Activated CD8-positive, alpha-beta memory T cell treated with anti-CD3 and anti-CD28 coated beads for 24 hours (primary cell): ENCODE measurements at places on chromosomes 12 and 14.

DNA sequence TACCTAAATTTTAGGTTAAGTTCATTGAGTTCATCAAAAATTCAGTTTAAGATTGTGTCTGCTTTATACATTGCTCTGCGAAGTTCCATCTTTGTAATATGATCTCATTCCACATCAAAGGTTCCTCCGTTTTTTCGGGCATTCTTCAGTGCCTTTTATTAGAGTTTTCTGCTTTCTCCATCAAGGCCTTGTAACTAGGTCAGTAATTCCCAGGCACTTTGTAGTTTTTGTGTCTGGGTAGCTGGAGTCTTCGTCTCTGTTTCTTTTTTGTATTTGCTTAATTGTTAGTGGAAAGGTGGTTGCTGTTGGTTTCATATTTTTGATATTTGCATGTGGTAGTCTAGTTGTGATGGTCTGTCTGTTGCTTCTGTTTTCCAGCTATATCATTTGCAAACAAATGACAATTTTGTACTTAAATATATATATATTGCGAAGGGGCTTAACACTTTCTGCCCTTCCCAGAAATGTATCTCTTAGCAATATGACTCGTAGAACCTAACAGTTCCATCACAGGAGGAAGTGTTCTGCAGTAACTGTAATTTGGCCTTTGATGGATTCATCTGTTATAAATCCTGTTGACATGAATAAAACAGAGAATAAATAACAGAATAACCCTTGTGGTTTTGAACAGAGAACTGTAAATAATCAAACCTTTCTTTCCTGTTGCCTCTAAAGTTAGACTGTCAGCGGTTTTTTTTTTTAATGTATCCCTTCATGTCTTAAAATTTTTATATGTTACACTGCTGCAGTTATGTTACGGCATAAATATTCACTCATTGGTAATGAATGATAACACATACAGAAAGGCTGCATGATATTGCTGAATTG, 88.4 kb upstream of the DYNC1H1 start:
- no peak for DNase-seq

DNA sequence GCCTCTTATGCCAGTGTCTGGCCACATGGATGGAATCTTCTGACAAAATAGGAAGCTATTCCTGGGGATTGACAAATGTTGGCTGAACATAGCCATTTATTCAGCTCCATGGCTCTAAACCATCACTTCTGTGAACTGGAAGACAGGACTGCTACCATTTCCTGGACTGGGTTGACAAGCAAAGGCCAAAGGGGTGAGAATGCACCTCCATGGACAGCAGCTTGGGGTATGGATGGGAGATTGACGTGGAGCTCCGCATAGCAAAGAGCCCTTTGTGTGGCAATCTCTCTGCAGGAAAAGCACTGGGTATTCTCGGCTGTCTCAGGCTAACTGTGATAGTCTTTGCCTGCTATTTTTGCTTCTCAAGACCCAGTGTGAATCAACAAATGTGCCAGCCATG, 223.0 kb upstream of the EGLN3 start:
- no peak for DNase-seq

DNA sequence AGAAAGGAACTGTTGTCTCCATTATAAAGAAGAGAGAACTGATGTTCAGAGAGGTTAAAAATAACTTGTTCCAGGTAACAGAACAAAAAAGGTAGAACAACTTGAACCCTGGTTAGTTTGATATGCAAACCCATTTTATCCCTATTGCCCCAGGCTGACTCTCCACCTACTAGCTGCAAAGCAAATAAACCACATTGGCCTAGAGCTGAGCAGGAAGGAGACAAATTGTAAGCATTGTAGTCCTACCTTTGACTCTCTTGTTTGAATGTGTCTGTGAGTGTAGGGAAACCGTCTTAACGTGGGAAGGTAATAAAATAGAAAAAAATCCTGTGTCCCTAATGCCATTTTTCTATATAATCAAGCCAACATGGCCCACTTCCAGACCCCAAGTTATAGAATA, 126.4 kb downstream of the CCER1 start:
- no peak for DNase-seq

DNA sequence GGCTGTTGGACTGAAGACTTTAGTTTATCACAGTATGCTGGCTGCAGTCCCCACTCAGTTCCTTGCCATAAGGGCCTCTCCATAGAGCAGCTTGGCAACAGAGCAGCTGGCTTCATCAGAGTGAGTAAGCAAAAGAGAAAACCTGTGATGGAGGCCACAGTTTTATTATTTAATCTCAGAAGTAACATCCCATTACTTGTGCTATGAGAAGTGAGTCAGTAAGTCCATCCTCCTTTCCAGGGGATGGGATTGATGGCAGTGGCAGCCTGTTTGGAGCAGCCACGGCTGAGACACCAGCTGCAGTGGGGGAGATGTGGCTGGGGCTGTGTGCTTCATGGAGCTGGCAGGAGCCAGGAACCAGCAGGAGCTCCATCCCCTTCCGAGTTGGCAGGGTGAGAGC, 138.5 kb upstream of the SRRM4 start:
- DNase-seq: no peak

DNA sequence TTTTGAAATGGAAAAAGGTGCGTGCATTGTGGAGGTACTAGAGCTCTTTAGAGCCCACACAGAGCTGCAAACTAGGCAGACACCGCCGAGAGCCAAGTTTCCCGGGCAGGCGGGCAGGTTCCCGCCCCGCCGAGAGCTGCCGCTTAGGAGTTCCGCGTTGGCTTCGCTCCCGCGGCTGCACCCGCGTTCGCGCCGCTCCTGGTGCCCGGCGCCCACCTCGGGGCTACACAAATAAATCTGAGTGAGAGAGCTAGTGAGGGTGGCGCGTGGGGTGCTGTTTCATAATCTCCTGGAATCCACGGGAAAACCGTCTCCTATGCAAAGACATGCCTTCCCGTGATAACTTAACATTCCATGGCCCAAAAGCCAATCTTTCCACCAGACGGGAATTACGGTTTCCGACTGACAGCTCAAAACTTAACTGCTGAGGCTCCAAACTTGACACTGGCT, 645 bp downstream of the KITLG start:
- no peak for DNase-seq

DNA sequence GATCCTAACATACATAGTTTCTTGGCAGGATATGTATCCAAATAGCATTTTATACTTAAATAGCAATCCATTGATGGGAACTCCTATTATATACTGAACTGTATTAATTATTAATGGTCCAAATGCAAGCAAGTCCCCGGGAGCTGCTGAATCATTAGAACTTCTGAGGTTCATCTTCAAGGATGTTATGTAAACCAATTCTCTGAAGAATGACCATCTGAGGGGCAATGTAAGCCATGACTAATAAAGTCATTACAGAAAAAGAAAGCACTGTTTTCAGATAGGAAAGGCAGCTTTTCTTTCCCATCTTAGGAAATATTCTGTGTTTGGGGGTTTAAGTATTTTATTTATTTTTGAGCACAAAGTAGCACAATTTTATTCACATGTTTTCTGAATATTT, 166.1 kb upstream of the SLC16A7 start:
- DNase-seq: no peak

GRCh38 chr12:24759155-24759554, 189.7 kb downstream of the BCAT1 start:
- no peak for DNase-seq

GRCh38 chr12:49872781-49873181, 29.9 kb upstream of the BCDIN3D start:
- DNase-seq: no peak

GRCh38 chr12:116959845-116960514, 49.2 kb downstream of the FBXW8 start:
- no peak for DNase-seq

DNA sequence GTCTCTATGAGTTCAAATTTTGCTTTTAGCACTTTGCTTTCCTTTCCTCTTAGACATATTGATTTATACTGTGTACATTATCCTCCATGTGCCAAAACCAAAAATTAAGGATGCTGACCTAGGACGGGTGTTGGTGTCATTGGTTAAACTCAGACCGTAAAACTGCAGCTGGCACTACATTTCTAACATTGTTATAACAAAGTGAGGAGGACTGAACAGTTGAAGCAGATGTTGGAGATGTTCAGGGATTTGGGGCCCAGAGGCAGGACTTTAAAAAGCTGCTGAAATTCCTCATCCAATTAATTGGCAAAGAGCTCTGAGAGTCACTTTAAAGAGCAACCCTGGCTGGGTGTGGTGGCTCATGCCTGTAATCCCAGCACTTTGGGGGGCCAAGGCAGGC, 72.4 kb downstream of the TMTC1 start:
- no peak for DNase-seq

GRCh38 chr12:15794196-15794595, 5.0 kb upstream of the EPS8 start:
- no peak for DNase-seq

DNA sequence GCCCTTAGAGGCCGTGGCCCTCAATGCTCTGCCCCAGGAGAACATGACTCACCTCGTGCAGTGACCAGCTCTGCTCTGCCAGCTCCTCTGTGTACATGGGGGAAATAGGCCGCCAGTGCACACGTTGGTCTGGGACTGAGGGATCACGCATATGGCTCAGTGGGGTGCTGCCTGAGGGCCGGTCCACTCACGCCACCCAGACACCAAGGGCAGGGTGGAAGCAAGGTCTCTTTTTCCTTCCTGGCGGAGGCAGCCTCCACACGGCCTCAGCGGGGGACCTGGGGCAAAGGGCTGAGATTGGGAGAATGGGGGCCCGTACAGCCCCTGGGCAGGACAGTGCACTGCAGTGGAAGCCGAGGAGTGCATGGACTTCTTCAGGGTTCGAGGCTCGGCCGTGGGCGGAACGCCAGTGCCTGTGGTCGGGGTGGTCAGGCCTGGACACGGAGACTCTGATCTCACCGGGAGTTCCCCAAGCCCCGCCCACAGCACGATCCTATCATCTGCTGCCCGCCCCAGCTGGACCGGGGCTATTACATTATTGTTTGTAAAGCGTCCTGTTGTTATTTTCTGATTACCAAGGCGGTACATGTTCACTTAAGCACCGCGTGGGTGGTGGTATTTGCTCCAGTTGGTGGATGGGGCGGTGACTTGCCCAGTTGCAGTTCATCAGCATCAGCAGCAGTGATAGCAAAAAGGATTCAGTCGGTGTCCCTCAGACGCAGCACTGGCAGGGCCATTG, 38.8 kb upstream of the TDRD9 start:
- no peak for DNase-seq

GRCh38 chr12:31647086-31647491, 12.4 kb upstream of the ETFBKMT start:
- DNase-seq: no peak

DNA sequence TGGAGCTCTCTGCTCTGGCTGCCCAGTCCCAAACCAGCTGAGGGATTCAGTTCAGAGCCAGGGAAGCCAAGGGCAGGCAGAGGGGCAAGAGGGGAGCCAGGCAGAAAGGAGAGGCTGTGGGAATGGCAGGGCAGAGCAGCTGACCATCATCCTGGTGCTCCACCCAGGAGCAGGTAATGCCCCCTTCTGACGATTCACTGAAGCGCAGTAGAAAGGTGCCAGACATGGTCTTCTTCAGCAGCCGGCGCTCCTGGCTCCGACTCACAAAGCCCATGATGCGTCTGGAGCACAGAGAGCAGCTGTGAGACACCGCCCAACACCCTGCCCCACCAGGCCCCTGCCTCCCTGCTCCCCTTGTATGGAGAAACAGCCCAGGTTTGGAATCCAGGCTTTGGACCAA, 8.0 kb downstream of the IL23A start:
- DNase-seq: no peak

- DNase-seq: no peak
Measured at GRCh38 chr14:99874306-99874705, 81.1 kb downstream of the EML1 start.

DNA sequence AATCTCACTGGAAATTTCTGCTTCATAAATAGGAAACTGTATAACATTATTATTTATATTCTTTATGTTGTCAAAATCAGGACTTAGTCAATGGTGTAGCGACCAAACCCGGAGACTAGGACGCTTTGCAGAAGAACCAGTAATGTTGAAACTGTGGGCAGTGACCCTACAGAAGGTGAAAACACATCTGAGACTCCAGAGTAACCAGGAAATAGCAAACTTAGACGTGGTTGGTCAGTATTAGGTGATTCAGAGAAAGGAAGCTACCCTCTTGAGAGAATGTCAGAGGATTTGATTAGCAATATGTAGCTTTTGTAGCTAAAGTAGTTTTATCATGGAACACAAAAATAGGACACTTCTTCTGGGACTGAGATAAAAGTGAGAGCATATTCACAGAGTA, 381.9 kb downstream of the SLC16A7 start:
- DNase-seq: no peak

DNA sequence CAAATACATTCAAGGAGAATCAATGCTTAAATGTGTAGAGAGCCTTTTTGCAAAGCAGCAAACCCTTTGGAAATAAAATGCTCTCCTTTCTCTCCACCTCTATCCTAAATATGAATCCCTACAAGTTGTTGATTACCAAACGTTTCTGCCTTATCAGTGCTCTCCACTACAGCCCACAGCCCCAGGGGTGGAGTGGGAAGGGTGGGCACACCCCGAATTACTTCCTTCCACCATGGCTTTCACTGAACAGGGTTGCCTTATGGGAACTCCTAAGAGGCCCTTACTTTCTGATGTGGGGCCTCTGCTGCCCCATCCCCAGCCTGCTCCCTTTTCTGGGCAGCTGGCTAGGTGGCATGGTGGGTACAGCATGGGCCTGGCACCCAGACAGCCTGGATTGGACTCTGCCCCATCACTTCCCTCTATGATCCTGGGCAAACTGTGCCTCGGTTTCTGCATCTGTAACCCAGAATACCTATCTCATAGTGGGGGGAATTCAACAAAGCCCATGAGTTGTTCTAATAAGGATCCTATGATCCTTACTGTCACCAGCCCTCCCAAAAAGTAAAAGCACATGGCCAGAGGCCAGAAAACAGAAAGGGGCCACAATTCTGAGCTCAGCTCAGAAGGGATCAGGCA, 16.1 kb downstream of the AK7 start:
- no peak for DNase-seq

DNA sequence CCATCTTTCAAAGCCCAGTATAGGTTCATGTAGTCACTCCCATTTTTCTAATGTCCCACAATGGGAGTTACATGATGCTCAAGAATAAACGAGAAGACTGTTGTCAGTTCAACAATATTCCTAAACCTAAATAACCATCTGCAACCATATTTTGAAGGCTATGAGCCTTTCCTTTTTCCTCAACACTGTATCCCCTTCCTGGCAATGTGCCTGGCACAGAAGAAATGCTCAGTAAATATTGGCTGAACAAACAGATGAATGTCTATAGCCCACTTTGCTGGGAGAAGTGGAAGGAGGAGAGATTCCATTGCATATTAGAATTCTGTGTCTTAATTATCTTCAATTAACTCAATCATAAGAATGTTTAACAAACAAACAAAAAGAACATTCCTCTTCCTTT, 6.1 kb downstream of the ARMH4 start:
- DNase-seq: no peak

- no peak for DNase-seq
Measured at GRCh38 chr12:104784592-104784991, 173.5 kb downstream of the SLC41A2 start.

GRCh38 chr12:68477261-68477772, 133.4 kb upstream of the RAP1B start:
- no peak for DNase-seq

DNA sequence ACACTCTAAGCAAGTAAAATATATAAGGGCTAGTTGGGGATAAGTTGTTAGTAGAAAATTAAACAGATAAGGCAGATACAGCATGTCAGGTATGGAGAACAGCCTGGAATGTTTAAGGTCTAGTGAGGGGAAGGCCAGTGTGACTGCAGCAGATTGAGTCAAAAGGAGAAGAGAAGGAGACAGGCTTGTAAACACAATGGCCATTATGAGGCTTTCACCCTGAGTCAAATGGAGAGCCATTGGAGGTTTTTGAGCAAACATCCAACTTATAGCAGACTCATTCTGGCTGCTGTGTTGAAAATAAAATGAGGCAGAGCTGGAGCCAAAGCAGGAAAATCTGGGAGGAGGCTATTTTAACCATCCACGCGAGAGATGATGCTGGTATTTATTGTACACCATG, 142.0 kb downstream of the DUSP6 start:
- DNase-seq: no peak
